ENCODE measurements at places on chromosomes 3 and 15.

- no peak for DNase-seq
These were observed 74.5 kb downstream of the TBC1D2B start for GRCh38 chr15:78002996-78003395.

DNA sequence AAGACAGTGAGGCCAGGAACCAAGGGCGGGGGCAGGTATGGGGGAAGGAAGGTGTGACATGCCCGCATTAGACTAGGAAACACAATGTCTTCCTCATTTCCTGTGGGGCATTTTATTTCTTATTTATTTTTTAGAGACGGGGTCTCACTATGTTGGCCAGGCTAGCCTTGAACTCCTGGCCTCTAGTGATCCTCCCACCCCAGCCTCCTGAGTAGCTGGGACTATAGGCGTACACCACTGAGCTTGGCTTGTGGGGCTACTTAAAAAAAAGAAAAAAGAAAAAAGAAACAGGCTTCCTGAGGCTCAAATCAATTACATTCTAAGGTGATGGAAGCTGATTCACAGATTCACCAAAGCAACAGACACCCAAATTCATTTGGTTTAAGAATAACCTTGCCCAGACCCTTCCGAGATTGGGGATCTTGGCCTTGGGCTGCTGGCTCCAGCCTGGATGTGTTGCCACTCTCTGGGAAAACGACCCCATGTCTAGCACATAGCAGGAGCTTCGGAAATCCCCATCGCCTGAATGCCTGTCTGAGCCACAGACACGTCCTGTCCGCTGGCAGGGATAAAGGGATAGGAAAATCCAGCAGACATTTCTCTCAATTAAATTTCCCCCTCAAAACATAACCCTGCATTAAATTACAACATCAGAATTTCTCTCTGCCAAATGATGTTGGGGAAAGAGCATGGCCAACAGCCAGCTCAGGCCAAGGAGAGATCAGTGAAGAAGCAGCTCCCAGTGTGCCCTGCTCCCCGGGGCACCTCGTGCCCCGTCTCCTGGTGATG is 13.0 kb downstream of the CPN2 start:
- DNase-seq: no peak

DNA sequence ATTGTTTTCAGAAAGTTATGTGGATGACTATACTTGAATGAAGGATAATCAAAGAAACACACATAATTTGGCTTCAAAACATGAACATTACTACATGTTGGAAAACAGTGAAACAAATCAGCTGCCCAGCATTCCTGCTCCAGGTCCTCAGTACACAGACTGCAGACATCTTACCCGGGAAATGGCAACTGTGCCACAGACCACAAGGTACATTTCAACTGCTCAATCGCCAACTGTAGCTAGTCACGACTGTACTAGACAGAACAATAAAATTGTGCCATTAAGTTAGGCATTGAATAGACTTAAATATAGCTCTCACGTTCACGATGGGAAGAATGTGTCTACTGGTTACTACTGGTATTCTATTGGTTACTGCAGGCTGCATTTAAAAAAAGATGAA is 5.0 kb downstream of the NAA50 start:
- DNase-seq: no peak

- no peak for DNase-seq
These were observed 37.2 kb downstream of the SSUH2 start for GRCh38 chr3:8607234-8608040.

GRCh38 chr15:49135911-49136310 is 19.5 kb downstream of the COPS2 start:
- no peak for DNase-seq

GRCh38 chr3:125594125-125594524 is 1.2 kb downstream of the OSBPL11 start:
- DNase-seq: no peak

GRCh38 chr3:10744098-10744465 is 71.9 kb upstream of the SLC6A11 start:
- DNase-seq: no peak

GRCh38 chr15:67937153-67937761 is 97.4 kb upstream of the RNU6-1 start:
- DNase-seq: no peak

- no peak for DNase-seq
These were observed 21.3 kb downstream of the GPR15 start for GRCh38 chr3:98553021-98553563.

DNA sequence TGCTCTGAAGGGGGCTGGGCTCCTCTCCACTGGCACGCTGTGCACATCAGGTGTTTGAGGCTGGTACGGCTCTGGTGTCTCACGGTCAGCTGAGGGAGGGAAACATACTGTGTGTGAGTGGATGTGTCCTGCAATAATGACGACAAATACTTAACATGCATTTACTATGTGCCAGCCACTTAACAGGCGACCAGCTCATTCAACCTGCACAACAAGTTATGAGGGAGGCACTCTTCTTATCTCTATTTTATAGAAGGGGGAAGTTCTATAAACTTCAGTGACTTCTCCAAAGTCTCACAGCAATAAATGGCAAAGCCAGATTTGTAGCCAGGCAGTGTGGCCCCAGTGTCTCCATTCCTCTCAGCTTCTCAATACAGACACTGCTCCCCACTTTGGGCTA is 83.1 kb upstream of the LINGO1 start:
- no peak for DNase-seq

GRCh38 chr3:20064796-20065564 is 24.7 kb downstream of the KAT2B start:
- no peak for DNase-seq

GRCh38 chr3:23740517-23740965 is 65.2 kb upstream of the UBE2E1 start:
- DNase-seq: no peak

GRCh38 chr3:122946185-122946584 is 81.4 kb downstream of the SEMA5B start:
- DNase-seq: no peak

DNA sequence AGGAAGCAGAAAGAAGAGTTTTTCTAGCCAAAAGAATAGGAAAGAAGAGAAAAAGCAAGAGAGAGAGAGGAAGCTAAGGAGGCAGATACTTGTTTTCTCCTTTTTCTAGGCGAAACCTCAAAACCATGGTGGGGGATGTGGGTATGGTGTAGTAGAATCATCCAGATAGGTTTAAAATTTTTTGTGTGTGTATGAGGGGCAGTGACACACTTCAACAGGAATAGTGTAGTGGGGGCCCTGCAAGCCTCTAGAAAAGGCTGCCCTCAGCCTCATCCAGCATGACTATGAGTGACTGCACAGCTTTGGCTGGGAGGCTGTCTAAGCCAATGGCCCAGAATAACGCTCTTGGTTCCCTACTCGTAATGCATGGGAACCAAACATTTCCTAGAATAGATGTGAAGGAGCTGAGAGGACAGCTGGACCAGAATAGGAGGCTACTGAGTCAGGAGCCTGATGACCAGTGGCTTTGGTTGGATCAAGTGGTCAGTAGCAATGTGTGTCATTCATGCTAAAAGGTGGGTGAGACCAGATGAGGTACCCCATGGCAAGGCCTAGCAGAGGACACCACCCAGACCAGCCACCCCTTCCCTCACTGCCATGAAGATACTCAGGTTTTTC is 24.4 kb downstream of the MOBP start:
- no peak for DNase-seq
